ENCODE measurements at places on chromosomes 12 and 14. TPM values are rescaled to one million over a fixed set of nuclear protein-coding genes. Genes with fewer than 3 reads are reported as not detected.
A peak's percentile ranks its signal among the peaks of the same experiment; 100 is the strongest.

DNA sequence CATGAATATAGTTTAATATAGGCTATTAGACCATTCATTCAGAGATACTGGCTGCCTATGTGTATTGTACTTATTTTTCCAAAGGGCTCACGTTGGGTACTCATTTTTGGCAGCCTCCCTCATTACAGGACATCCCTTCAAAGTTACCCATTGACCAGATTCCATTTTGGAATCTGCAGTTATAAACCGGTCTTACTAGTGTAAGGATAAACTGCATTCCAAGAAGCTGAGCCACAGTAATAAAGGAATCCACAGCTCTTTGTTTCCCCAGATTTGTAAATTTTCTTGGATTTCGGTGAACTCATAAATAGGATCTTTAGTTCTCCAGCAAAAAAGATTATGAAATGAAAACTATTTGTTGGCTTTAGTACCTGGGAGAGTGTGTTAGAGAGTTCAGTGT, 18.9 kb upstream of the CFL2 start:
- DNase-seq: no peak

GRCh38 chr12:6233121-6233971, 33.1 kb downstream of the CD9 start:
- DNase-seq: no peak

DNA sequence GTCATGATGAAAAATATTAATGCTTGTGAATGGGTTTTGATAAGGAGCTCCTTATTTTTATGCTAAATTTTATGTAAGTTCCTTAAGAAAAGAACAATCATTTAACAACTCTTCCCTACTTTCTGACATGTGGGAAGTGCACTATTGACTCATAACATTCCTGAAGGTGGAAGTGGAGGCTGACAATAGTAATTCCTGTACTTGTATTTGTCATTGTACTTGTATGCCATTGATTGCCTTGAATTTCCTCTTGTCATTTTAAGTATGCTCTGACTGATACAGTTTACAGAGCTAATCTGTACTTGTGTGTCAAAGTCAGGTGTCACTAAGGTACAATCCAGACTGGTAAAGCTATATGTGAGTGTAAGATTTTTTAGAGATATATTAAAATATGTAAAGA, 440.0 kb downstream of the SLC16A7 start:
- DNase-seq: peak; percentile 48

DNA sequence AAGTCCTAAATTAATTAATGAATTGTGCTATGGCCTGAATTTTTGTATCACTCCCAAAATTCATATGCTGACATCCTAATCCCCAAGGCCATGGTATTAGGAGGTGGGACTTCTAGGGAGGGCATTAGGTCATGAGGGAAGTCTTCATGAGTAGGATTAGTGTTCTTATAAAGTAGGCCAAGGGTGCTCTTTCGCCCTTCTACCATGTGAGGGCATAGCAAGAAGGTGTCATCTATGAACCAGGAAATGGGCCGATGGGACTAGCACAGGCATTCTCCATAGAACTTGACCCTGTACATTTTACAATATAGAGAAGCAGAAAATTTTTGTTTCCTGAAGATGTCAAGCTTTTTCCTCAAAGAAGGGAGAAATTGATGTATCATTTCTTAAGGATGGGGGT, 12.5 kb downstream of the SYT10 start:
- peak; percentile 6 for DNase-seq

- DNase-seq: no peak
Observed at GRCh38 chr12:120225200-120225558, 24.3 kb upstream of the RPLP0 start.

TESPA1 gene
- total RNA-seq: not detected

CACNA2D4 gene
- not detected for total RNA-seq

- DNase-seq: no peak
Observed at GRCh38 chr12:29334937-29335336, 46.0 kb downstream of the ERGIC2 start.

NTN4 gene
- 9.9 TPM for total RNA-seq

DNA sequence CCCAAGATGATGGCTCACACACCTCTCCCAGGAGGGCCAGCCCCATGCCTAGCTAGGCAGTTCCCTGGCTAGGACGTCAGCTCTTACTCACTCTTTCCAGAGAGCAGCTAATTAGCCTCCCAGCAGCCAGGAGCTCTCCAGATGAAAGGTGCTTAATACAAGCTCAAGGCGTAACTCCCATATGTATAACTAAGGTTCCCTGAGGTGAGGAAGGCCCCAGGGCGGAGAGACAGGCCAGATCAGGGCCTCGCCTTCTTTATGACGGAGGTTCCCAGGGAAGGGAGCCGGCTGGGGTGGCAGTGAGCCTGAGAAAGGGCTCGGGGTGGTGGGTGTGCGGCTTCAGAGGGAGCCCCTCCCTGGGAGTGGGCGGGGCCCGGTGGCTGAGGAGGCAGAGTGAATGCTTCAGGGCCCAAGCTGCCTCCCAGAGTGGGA, 26.4 kb upstream of the ZFP36L1 start:
- peak; percentile 91 for DNase-seq

- DNase-seq: no peak
Observed at GRCh38 chr12:70436836-70437235, 70.7 kb downstream of the KCNMB4 start.

DNA sequence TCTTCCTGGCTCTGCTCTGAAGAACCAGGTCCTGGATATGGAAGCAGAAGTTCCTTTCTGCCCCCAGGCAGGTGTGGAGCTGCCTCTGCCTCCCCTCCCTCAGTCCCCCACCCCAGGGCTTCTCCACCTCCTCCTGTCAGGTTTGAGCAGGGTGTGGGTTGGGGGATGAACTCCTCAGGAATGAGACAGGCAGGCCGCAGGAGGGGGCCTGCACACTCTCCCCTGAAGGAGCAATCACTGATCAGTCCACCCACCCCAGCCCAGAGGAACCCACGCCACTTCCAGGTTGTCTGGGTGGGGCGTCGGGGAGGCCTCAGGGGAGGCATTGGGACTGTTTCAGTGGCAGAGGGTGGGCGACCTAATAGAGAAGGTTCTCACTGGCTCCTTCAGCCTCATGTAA, 26.6 kb downstream of the FAIM2 start:
- no peak for DNase-seq

DNA sequence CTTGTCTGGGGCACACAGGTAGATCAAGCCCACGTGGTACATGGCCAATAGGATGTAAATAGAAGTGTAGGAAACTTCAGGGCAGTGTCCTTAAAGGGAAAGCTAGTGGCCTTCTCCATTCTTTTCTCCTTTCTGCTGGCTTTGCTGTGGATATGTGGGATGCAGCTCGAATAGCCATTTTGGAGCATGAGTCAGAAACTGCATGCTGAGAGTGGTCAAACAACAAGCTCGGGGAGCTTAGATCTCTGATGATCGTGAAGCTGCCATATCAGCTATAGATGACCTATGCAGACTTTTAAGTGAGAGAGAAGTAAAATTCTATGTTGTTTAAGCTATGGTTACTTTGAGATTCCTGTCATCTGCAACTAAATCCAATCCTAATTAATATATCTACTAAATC, 241.3 kb upstream of the DAAM1 start:
- DNase-seq: peak; percentile 2

- peak; percentile 4 for DNase-seq
Observed at GRCh38 chr14:37668646-37669045, 73.2 kb downstream of the TTC6 start.

- no peak for DNase-seq
Observed at GRCh38 chr12:29762637-29763300, 21.0 kb downstream of the TMTC1 start.

LRRC9 gene
- not detected for total RNA-seq

- no peak for DNase-seq
Observed at GRCh38 chr12:24023081-24023480, 73.6 kb upstream of the SOX5 start.

DNA sequence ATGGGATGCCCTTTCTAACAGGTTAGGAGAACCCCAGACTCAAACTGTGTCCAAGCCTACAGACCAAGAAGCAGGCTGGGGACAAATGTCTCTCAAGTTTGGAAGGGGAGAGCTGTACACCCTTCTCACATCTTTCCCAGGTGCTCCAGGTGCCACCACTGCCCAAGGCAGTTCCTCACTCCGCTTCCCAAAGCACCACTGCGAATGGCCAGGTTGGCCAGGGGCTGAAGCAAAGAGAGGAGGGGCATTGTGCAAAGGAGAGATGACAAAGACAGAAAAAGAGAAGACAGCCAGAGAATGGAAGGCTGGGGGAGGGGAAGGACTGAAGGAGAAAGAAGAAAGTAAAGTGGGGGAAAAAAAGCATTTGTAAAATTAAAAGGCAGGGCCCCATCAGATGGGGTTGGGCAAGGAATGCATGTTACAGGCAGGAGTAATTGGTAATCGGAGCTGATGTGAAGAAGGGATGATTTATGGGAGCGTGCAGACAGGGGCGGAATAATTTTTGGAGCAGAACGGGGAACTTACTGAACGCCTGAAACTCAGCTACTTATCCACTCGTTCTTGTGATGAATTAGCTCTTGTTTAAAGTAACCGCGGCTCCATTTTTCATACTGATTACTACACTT, 165.8 kb downstream of the ESRRB start:
- no peak for DNase-seq

GRCh38 chr14:93458234-93458633, 27.5 kb downstream of the UNC79 start:
- DNase-seq: no peak

SNX6 gene
- 155 TPM for total RNA-seq

- DNase-seq: peak; percentile 70
Observed at GRCh38 chr12:75341873-75342272, 7.4 kb downstream of the GLIPR1L1 start.

ZNF10 gene
- total RNA-seq: 4.6 TPM

DYRK2 gene
- 17.3 TPM for total RNA-seq

DNA sequence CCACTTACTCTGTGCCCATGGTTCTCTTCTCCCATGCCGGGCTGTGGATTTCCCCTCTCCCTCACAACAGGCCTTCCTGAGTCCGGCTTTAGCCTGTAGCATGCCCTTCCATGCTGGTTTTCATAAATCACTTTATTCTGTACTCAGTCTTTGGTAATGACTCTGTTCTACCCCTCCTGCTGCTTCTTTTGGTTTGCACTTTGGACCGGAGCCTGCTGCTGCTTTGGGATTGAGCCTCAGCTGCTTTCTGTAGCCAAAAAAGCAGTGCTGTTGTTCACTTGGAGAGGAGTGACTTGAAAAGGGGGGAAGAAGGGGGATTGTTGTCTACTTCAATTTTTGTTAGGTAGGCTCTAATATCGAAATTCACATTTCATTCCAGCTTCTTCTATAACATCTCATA, 8.5 kb upstream of the SLC6A13 start:
- DNase-seq: no peak

PLCZ1 gene
- total RNA-seq: not detected

STK38L gene
- 34.8 TPM for total RNA-seq

DNA sequence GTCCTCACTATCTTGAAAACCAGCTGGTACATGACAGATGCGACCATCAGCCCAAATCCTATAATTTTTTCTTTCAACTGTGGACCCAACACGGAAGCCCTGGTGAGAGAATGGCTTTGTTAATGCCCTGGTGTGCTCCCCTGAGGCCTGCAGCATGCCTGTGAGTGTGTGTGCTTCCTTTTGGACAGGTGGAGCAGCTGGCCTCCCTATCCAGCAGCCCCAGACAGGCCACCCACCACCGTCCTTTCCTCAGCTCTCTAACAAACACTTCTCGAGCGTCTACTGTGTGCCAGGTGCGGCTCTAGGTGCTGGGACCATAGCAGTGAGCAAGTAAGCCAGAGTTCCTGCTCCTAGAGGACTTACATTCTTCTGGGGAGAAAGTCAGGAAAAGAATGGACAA, 78.9 kb upstream of the GZMB start:
- no peak for DNase-seq

- no peak for DNase-seq
Observed at GRCh38 chr14:65446159-65446558, 33.6 kb downstream of the FUT8 start.

- no peak for DNase-seq
Observed at GRCh38 chr14:92890830-92891588, 31.9 kb upstream of the CHGA start.

CATSPERB gene
- not detected for total RNA-seq

DNA sequence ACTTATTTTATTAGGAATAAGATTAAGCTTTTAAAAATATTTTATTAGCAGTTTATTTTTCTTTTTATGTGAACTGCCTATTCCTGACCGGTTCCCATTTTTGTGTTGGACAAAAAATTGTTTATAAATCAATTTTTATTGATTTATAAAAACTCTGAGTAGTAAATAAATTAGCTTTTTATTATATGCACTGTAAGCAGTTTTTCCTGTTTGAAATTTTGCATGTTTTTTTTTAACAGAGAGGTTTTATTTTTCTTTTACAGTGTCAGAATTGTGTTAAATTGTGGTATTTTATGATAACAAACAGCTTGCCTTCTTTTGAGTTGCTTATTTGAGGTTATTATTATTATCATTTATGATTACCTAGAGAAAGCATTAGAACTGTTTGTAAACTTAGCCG, 68.1 kb downstream of the FOXA1 start:
- no peak for DNase-seq

GRCh38 chr12:76101739-76102385, 17.4 kb upstream of the NAP1L1 start:
- DNase-seq: no peak

DNA sequence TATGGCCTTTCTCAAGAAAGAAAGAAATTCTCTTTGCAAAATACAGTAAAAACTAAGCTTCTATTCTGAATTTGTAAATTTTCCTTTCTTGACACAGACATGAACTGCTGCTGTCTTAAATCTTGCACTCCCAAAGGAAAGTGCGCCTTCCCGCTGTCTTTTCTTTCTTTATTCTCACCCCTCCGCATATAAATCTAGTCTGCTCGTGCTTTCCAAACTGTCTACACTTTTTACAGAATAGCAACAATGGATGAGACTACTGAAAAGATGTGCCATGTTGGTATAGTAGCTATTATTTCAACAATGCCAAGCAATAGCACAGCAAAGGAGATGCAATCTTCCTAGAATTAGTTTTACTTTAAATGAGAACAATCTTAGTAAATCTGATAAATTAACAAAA, 328.8 kb upstream of the PDE3A start:
- no peak for DNase-seq

- no peak for DNase-seq
Observed at GRCh38 chr12:80192087-80192486, 92.8 kb downstream of the OTOGL start.

DNA sequence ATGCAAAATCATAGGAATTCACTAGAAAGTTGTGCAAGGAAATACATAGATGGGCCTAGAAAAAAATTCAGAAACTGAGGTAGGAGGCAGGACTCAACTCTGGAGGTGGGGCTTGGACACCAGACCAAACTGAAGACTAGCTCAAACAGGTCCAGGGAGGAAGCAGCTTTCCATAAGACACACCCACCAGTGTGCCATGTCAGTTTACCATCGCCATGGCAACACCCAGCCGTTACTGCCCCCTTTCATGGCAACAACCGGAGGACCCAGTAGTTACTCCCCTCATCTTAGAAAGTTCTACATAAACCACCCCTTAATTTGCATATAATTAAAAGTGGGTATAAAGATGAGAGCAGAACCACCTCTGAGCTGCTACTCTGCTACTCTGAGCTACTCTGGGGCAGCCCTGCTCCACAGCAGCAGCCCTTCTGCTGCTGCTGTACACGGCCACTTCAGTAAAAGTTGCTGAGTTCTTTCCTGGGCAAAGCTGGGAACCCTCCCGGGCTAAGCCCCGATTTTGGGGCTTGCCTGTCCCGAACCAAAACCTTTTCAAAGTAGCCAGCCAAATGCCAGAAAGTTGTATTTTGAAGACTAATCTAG, 30.8 kb upstream of the NINJ2 start:
- DNase-seq: no peak

LUM gene
- 0.22 TPM for total RNA-seq

All from A172 (cell line).